ENCODE measurements at places on chromosomes 2 and 18.

DNA sequence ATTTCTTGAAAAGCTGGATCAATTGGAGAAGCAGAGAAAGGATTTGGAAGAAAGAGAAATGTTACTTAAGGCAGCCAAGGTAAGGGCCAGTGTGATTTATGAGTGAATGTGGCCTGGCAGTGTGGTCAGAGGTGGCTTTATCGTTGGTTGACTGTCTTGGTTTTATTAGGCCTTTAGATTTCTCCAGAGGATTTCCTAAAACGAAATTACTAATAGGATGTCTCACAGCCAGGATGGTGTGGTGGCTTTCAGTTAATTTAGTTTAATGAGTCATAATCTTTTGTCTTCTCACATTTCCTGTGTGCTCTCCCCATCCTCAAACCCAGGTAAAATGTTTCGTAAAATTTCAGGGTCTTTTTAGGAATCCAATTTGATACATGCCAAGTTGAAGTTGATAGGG, 100.8 kb downstream of the TAF4B start:
- no peak for DNase-seq

GRCh38 chr18:23887493-23887892, 127.1 kb upstream of the TTC39C start:
- peak; percentile 32 for DNase-seq

DNA sequence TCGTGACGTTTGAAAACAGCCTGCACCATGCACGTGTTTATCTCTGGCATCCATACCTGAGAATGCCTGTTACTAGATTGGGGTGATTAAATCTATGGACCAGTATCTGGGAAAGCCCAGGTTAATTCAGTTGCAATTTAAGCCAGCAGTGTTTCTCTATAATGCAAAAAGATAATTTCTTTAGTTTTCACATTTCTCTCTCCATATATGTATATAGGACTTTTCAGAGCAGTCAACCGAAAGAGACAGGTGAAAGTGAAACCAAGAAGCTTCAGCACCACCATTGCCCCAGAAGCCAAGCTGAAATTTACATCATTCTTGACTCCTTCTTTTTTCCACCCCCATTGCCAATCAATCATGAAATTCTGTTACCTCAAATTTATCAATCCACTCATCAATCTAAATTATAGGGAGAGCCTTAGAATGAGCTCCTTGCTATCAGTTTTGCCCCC, 2.7 kb upstream of the LRP2 start:
- DNase-seq, result no peak

GRCh38 chr2:68620772-68621171, 22.6 kb upstream of the PROKR1 start:
- no peak for DNase-seq

DNA sequence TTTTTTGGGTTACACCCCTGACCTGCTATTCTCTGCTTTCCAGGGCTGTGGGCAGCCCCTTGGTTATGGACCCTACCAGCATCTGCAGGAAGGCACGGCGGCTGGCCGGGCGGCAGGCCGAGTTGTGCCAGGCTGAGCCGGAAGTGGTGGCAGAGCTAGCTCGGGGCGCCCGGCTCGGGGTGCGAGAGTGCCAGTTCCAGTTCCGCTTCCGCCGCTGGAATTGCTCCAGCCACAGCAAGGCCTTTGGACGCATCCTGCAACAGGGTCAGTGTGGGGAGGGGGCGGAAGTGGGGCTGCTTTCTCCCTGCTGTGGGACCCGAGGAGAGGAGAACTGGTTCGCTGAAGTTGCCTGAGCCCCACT, 9.7 kb upstream of the WNT10A start:
- no peak for DNase-seq

DNA sequence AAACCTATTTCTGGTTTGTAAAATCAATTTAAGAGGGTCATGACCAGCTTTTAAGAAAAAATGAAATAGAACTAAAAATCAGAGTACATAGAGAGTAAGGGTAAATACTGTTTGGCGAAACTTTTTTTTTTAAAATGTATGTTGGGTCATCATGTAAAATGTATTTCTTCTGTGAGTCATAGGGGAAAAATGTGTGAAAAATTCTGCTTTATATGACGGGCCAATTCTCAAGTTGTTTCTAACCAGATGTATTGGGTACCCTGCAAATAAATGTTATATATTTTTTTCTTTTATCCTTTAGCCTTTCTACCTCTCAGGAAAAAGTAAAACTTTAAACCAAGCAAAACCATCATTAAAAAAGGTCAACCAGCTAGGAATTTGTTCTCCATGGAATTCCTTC, 13.9 kb downstream of the AFTPH start:
- DNase-seq, result no peak

- no peak for DNase-seq
Observed at GRCh38 chr2:177029075-177029474, 183.5 kb upstream of the HNRNPA3 start.

GRCh38 chr2:85659324-85659981, 8.5 kb downstream of the SFTPB start:
- no peak for DNase-seq

DNA sequence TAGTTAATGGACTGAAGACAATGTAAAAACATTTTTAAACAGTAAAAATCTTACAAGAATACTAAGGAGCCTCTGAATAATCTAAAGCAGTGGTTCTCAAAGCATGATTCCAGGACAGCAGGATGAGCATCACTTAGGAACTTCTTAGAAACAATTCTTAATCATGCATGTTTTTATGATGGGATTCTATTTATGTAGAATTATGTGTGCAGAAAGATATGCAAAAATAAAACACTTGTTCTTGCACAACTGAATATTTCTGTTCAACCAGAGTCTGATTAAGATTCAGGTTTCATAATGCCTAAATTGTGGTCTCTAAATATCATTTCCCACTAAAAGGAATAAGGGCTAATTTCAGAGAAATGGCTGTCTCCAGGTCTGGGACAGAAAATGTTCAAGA, 69.2 kb upstream of the MTIF2 start:
- DNase-seq, result no peak

DNA sequence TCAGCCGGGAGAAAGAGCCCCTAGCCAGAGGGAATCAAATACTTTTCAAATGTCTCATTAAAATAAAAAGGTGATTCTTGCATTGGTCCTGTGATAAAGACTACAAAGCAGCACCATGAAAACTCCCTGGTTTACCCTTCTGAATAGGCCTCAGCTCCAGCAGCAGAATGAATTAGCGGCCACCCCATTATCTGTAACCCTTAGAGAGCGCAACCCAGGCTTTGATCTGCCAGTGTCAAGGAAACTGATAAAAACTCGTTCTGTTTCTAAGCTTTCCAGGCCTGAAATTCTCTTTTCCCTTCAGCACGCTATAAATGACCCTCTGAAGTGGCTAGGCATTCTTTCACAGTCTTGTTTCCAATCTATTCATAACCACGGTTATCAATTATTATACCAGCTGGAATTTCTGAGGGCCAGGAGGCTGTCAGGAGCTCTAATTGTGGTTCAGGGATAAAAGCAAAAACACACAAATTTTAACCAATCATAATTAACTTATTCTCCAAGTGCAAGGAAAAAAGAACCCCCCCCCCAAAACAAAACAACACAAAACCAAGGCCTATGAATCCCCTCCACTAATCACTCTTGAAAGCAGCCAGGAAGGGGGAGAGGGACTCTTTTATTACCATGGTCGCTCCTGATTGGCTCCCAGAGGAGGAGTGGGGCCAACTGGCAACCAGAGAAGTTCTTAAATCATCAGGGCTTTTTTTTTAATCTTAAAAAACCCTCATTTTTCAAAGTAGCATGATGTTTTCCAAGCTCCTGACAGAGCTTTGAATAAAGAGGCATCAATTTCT, 258.9 kb downstream of the CYRIA start:
- peak; percentile 100 for DNase-seq

- peak; percentile 26 for DNase-seq
Observed at GRCh38 chr2:210954386-210954907, 398.0 kb downstream of the CPS1 start.

DNA sequence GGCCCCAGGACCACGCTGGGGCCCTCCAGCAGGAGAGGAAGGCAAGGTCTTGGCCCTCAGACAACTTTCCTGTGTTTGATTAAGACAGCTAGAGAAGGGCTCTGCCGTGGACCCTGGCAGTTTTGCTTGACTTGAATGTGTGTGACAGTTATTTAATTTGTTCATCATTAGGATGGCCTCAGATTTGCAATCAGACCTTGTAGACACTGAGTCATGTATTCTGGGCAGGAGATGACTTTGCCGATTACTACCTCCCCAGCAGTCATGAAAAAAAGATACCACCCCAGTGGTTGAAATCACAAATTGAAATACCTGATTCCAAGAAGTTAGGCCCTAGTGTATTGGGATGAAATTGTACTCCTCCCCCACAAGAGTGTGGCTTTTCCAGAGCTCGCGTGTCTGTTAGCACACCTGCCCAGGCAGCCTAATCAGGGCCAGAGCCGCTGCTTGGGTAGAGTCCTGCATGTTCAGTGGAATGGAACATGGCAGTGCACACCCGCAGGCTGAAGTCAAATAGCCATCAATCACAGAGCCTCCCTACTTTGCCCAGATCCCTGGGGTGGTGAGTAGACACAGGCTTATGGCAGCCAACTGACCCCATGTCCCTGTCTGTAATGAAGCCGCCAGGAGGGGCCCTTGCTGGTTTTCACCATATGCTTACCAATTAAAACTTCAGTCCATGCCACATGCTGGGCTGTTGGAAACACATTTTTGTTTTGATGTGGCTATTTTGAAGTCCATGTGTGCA, 122.5 kb downstream of the TPGS2 start:
- DNase-seq, result peak; percentile 60

DNA sequence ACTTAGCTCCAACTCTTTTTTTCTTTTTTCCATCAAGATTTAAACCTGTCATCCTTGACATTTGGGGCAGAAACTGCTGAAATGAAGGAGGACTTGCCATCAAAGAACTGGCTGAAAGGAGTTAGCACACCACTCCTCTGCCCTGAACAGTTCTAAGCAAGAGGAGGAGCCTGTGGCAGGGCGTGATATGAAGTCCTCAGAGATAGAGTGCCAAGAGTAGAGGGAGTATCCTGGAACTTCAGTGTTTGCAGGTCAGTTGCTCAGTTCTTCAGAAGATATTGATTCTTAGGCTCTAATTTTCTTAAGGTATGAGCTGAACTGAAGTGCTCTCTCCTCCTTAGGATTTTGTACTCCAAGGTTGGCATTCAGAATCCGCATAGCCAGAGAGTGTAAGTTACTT, 15.2 kb downstream of the NABP1 start:
- no peak for DNase-seq

GRCh38 chr2:60446413-60447267, 106.8 kb downstream of the BCL11A start:
- no peak for DNase-seq

DNA sequence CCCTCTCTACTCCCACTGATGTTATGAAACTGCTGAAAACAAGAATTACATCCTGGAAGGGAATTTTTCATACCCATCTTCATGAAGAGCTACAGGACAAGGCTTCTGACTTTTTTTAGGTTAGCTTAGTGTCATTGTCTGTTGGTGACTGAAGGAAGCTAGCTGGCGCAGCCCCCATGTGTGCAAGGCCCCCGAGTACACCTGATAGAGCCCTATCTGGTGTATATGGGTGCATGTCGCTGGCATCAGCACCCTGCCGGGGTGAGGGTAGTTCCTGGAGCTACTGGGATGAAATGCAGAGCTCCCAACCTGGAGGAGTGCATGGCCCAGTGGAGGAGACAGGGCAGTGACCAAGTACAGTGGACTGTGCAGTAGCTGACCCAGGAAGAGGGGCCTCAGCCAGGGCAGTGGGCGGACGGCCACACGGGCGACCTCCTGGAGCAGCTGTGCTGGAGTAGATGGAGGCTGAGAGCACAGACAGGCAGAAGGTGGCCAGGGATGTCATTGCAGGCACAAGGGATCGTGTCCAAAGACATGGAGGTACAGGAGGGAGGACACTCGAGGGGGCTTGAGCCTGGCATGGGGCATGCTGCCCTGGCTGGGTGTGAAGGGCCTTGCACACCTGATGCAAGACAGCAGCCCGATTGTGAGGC, 12.1 kb downstream of the IMPA2 start:
- no peak for DNase-seq

- no peak for DNase-seq
Observed at GRCh38 chr2:136666-137065, 90.4 kb upstream of the FAM110C start.

GRCh38 chr2:96265349-96265839, 403 bp downstream of the TMEM127 start:
- DNase-seq, result peak; percentile 28

- DNase-seq, result no peak
Observed at GRCh38 chr18:37222354-37222998, 343.1 kb downstream of the CELF4 start.

Measured in BE2C (cell line).